Stimulated activated CD4-positive, alpha-beta T cell treated with anti-CD3 and anti-CD28 coated beads, Interleukin-15, amount 100 ng/mL, for 1 hour (primary cell): ENCODE measurements at places on chromosomes 13 and 19.

DNA sequence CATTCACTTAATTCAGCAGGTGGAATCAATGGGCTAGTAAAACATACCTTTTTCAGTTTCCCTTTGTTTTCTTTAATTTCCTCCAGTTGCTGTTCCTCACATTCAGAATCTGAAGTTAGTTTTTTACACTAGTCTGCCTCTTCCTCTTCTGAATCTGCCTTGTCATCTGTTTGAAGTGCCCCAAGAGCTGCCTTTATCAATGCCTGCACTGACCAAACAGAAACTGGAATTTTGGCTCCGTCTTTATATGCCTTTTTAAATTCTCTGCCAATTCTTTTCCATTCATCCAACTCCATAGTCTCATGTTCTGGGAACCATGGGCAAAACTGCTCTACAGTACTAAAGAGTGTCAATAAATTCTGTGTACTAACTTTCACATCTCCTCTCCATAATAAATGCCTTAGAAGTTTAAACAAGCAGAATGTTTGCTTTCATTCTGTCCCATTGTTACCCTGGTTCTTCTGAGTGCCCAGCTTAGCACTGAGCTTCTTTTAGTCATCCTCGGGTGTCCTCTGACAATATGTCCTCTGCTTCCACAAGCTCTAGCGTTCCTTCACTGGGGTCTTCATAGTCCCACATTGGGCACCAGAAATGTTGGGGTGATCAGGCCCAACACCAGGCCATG lies 154.2 kb downstream of the ZNF486 start:
- no peak for DNase-seq

DNA sequence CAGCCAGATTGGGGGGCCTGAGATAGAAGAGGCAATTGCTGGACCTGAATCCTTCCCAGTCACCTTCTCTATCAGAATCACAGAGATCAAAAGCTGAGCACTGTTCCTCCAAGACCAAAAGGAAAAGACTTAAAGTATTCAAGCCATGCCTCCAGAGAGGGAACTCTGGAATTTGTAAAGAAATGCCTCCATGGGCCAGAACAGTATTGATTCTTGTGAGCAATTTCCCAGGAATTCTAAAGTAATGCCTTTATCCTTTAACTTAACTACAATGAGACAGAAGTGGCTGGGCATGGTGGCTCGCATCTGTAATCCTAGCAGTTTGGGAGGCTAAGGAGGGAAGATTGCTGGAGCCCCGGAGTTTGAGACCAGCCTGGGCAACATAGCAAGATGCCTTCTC lies 148.8 kb downstream of the FLT1 start:
- DNase-seq: no peak

GRCh38 chr13:46605825-46606554 lies 53.0 kb downstream of the LRCH1 start:
- no peak for DNase-seq

- no peak for DNase-seq
Observed at GRCh38 chr13:74661851-74662250, 527.6 kb upstream of the KLF12 start.

DNA sequence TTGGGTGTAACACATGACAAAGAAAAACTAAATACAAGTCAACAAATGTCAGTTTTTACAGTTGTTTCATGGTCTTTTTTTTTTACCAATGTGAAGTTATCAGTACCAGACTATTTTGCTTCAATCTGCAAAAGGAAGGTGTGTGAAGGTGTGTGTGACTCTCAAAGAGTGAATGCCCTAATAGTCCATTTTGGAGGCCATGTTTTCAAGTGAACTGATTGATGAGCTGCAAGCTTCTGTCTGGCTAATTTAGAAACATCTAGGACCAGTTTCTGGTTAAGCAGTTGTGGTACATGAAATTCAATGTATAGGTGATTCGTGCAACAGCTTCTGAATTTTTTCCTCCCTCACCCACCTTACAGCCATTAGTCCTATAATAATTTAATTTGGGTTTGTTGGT lies 16.1 kb downstream of the KLF5 start:
- no peak for DNase-seq

- no peak for DNase-seq
Observed at GRCh38 chr19:19571071-19571786, 33.2 kb downstream of the CILP2 start.

- no peak for DNase-seq
Observed at GRCh38 chr13:97521726-97522125, 87.8 kb downstream of the RAP2A start.

DNA sequence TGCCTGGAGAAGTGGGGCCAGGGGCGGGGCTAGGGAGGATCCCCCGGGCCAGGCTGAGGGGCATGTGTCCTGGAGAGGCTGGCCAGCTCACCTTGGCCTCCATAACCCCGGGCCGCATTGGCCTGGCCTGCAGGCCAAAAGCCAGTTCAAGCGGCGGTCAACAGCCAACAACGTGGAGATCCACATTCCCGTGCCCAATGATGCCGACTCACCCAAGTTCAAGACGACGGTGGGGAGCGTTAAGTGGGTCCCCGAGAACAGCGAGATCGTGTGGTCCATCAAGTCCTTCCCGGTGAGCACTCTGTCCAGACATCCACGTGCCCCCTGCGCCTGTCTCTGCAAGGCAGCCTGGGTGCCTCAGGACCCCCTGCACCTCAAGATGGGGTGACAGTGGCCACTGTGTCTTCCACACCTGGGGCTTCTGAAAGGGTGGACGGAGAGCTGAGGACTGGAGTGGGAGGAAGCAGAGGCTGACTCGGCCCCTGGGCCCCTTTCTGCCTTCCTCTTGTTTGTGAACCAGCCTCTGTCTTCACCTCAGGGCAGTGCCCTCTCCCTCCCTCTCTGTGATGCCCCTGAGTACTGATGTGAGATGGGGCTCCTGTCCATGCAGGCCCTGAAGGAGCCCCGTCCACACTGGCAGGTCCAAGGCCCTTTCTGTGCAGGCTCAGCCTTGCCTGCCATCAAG lies 31.1 kb downstream of the AP1M1 start:
- no peak for DNase-seq

DNA sequence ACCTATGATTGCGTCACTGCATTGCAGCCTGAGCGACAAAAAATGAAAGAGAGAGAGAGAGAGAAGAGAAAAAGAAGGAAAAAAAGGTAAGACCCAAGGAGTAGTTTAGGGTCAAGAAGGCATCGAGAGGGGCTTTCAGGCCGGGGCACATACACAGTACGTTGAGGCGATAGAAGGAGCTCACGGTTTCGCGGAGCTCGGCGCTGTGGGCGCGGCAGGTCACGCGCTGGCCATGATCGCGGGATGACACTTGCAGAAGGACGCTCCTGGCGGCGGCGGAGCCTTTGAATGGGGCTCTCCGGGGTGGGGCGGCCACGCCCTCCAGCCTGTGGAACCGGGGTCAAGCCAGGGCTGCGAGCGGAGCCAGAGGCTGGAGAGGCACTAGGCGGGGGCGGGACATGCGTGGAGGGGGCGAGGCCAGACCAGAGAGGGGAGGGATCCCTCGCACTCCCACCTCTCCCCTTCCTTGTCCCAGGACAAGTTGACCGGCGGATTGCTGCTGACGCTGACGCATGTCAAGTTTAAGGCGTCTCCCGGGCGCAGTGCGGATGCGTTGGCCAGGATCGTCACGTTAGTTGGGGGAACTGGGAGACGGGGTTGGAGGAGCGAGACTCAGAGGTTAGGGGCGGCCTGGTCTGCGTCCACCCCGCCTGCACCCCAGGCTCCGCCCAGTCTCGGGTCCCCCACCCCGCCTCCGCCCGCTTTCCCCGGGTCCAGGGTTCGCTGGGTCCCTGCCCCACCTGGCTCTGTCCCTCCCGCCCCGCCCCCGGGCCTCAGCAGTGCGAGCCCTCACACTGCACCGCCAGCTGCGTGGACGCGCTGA lies 6.9 kb downstream of the NPHS1 start:
- DNase-seq: no peak

DNA sequence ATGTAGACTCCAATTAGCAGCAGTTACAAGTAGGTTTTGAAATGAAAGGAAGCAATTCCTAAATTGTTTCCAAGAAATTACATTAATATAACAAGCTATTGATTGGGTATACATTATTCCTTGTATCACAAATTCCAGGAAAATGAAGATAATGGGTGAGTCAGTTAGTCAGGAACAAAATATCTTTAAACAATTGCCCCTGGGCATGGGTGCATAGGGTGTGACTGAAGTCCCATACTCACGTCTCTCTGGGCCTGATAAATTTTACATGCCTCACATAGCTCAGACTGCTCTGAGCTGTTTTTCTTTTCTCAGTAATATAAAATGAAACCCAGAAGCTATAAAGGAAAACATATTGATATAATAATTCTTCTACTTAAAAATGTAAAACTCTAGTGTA lies 87.8 kb downstream of the FNDC3A start:
- DNase-seq: no peak

GRCh38 chr19:3285647-3286176 lies 61.3 kb downstream of the CELF5 start:
- no peak for DNase-seq

DNA sequence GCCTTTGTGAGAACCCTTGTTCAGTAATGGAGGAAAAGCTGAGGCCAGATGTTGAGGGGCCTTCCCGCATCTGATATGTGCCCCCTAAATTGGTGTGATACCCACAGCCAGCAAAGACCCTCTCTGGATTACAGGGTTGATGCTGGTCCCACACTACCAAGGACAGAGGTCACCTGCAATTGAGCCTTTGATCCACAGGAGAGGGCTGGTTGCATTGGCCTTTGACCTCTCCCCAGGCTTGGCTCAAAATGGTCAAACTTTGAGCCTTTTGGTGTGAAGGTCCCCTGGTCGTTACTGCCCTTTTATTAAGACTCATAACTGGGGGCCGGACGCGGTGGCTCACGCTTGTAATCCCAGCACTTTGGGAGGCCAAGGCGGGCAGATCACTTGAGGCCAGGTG lies 8.4 kb upstream of the MRPL4 start:
- no peak for DNase-seq

DNA sequence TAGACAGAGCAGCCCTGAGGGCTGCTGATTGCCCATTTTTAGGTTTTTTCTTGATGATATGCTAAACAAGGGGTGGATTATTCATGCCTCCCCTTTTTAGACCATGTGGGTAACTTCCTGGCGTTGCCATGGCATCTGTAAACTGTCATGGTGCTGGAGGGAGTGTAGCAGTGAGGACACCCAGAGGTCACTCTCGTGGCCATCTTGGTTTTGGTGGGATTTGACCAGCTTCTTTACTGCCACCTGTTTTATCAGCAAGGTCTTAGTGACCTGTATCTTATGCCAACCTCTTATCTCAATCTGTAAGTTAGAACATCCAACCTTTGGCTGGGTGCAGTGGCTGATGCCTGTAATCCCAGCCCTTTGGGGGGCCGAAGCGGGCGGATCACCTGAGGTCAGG lies 148.0 kb downstream of the PTPRS start:
- DNase-seq: no peak

GRCh38 chr13:93476175-93476574 lies 249.6 kb downstream of the GPC6 start:
- no peak for DNase-seq

DNA sequence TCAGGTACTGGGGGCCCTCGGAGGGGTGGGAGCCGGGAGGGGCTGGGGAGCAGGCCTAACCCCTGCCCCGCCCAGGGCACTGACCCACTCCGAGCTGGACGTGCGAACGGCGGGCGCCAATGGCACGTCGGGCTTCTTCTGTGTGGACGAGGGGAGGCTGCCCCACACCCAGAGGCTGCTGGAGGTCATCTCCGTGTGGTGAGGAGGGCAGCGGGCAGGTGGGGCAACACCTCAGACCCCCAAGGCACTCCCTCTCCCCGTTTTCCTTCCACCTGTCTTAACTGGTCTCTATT lies 18.2 kb downstream of the HPN start:
- no peak for DNase-seq

DNA sequence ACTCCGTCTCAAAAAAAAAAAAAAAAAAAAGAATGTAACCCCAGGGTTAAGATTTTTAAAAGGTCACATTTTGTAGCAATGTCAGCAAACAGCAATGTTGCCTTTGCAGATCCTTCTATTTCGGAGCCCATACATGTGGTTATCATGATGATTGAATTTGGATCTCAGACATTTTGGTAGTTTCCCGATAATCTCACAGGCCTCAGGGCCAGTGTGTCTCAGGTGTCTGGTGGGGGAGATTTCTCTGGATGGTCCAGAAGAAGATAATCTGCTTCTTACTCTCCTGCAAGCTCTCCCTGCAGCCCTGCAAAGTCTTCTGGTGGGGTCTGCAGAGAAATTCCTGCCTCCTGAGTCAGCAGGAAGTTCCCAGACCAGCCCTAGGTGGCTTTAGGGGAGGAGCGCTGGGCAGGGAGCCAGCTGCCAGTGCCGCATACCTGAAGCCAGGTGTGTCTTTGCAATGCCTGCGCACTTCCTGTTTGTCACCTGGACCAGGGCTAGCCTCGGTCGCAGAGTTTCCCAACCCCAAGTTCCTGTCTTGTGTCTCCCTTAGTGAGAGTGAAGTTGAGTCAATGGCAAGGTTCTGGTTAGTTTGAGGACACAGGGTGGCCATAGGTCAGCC lies 1.4 kb downstream of the SH2D3A start:
- DNase-seq: no peak

- no peak for DNase-seq
Observed at GRCh38 chr13:41452462-41452861, 4.9 kb upstream of the RGCC start.

GRCh38 chr19:19067276-19068072 lies 3.7 kb downstream of the SLC25A42 start:
- DNase-seq: no peak

GRCh38 chr19:33683881-33684537 lies 62.3 kb downstream of the CHST8 start:
- no peak for DNase-seq

- DNase-seq: no peak
Observed at GRCh38 chr13:98054301-98054700, 88.6 kb upstream of the FARP1 start.

DNA sequence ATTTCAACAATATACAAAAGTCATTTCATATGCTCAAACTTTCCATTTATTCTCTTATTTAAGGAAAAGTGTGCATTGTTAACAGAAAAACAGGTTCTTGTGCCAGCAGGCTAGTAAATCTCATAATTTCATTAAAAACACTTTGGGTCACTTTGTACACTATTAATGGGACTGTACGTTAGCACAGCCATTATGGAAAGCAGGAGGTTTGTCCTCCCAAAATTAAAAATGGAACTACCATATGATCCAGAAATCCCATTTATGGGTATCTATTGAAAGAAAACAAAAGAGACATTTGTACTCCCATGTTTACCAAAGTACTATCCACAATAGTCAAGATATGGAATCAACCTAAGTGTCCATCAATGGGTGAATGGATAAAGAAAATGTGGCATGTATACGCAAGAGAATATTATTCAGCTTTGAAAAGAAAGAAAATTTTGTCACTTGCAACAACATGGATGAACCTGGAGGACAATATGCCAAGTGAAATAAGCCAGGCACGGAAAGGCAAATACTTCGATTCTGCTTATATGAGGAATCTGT lies 8.4 kb upstream of the SIGLEC6 start:
- no peak for DNase-seq

GRCh38 chr13:21018220-21018619 lies 43.2 kb downstream of the LATS2 start:
- DNase-seq: no peak

GRCh38 chr13:47831265-47831664 lies 169.8 kb downstream of the SUCLA2 start:
- no peak for DNase-seq
